CD4-positive, alpha-beta T cell treated with Interferon alpha-2 for 1 hour (primary cell): ENCODE measurements at places on chromosomes 2 and 18.
A peak's percentile ranks its signal among the peaks of the same experiment; 100 is the strongest.

- DNase-seq, result no peak
These were observed 26.8 kb upstream of the CABLES1 start for GRCh38 chr18:23108496-23108895.

DNA sequence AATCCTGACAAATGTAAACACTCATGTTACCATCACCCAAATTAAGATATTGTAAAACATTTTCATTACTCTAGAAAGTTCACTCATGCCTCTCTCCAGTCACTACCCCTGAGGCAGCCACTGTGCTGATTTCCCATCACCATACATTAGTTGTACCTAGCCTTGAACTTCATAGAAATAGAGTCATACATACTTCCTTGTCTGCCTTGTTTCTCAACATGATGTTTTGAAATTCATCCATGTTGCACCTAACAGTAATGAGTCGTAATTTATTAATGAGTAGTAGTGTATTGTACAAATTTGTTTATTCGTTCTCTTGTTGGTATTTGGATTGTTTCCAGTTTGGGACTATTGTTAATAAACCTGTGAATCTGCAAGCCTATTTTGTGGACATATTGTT lies 49.0 kb upstream of the TWSG1 start:
- DNase-seq, result no peak

- no peak for DNase-seq
These were observed 82.6 kb downstream of the C18orf54 start for GRCh38 chr18:54440292-54440691.

GRCh38 chr2:171098607-171099006 lies 62.1 kb downstream of the TLK1 start:
- DNase-seq, result no peak

DNA sequence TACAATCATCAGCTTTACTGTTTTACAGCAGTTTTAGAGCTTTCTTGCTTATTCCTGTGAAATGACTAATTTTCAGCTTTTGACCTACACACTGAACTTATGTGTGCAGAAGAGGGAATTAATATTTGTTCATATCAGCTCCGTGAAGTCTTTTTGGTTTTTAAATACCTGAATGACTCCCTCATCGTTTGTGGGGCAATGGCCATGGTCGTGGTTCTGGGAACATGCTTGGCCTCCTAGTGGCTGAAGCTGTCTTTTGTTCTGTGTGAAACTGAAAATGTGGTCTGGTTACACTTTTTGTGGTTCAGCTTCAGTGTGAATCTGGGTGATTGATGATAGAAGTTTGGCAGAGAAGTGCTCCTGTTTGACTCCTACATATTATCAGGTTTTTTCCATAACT lies 408.1 kb downstream of the THSD7B start:
- no peak for DNase-seq

DNA sequence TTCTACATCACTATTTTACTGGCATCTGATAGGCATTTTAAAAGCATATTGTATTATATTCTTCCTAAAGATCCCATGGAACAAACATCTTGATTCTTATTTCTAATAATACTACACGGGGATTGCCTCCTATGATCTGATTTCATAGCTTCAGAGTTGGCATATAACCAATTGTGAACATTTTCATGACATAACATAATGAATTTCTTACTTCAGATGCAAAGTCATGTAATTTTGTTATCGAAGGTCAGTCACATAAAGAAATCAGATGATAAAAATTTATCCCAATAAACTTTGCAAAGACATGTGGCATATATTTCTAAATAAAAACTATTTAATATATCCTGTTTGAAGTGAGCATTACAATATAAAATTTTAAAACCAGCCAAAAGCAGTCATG lies 93.3 kb downstream of the COL5A2 start:
- no peak for DNase-seq

DNA sequence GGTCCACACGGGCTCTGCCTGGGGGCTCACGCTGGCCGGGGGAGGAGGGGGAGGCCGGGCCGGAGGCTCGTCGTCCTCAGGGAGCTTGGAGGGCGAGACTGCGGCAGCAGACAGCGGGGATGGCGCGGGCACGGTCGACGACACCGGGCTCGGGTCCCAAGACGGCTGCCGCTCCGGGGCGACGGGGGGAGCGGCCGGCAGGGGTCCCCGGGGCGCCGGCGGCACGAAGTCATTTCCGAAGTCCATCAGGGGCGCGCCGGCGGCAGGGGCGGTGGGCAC lies 491 bp downstream of the RTN4 start:
- DNase-seq, result no peak

- no peak for DNase-seq
These were observed 78.2 kb downstream of the ARHGAP28 start for GRCh38 chr18:6807515-6808257.

GRCh38 chr2:30747206-30747605 lies 60.0 kb downstream of the CAPN13 start:
- no peak for DNase-seq

GRCh38 chr18:51621113-51621863 lies 423.8 kb upstream of the MEX3C start:
- DNase-seq, result no peak

GRCh38 chr2:240960309-240960970 lies 38.0 kb upstream of the SNED1 start:
- no peak for DNase-seq

- DNase-seq, result no peak
These were observed 45.0 kb downstream of the EMILIN2 start for GRCh38 chr18:2891526-2892431.

- no peak for DNase-seq
These were observed 104.8 kb downstream of the COLEC12 start for GRCh38 chr18:395456-396250.

DNA sequence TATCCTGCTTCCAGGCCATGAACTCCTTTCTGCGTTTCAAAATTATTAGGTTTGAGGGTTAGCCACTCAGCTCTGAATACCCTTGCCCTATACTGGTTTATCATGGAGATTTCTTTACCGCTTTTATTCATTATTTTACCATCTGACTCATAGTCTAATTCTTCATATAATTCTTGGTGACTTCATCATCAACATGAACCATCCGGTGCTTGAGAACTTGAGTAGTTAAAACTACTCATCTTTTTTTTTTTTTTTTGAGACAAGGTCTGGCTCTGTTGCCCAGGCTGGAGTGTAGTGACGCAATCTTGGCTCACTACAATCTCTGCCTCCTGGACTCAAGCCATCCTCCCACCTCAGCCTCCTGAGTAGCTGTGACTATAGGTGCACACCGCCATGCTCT lies 94.2 kb upstream of the LHCGR start:
- no peak for DNase-seq

DNA sequence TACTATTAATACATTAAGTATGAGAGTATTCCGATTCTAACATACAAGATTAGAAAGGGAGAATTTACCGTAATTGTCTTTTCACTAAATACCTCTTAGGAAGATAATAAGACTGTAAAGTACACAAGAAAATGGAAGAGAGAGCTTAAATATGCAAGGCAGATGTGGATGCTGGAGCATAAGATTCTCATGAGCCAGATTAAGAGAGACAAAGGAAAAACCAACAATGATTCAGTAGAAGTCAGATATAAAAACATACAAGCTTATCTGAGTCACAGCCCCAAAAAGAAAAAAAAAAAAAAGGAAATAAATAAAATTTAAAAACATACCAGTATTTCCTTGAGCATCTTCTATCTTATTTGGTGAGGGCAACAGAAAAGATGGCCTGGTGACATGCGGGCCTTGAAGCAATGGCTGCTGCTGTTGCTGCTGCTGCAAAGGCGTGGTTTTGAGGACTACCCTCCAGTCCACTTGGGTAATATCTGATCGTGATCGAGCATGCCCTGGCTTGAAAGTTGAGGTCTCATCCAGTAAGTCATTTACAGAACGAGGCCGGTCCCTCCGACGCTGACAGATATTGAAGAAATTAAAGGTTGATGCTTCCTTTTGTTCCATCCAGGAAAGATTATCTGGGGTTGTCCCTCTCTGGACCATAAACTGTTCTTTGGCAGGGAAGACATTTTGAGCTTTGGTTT lies 24.5 kb downstream of the PLEKHM3 start:
- DNase-seq, result no peak

DNA sequence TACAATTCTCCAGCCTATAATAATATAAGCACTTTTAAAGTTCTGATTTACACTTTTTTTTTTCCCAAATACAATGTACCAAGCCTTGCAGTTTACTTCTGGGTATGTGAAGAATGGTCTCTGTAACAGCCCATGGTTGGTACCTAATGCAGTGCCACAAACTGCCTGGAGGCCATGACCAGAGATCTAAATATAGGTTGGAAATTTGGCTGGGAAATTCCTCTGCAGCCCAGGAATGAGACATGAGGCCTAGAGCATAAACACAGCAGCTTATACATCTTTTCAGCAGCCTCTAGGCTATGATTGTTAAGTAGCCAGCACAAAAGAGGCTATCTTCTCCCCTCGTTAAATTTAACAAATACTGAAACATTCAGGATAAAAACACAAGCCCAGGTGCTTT lies 432.0 kb upstream of the FAM98A start:
- no peak for DNase-seq

DNA sequence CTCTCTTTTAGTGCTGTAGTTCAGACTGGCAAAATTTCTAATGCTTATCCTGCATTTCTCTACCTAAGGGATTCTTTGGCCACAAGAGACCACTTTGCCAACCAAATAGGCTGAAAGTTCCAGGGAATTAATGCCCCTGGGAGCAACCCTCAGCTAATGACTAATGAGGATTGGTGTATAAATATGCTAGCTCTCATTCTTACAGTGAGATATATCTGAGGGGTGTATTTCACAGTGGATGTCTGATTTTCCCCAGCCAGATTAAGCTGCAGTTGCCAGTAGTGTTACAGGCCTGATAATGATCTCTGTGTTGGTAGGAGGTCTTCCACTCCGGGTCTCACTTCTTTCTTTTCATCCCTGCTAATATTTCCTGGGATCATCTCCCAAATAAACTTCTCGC lies 90.4 kb downstream of the GULP1 start:
- DNase-seq, result no peak

DNA sequence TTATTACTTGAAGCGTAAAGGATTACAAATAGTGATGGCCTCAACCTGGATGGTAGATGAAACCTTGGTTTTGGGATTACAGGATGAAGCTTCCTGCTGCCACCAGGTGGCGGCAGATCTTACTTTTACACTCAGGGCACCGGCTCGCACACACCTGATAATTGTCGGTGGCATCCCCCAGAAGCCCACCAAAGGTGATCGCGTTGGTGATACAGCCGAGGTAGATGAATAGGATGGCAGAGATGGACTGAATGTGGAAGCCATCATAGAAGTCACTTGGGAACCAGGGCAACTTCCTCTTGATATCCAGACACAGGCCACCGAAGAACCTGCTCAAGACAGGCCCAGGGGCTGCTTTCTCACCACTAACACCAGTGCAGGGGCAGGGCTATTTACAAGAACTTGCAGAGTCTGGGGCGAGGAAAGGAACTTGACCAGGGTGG lies 51.8 kb downstream of the MTHFD2 start:
- DNase-seq, result peak; percentile 66

- DNase-seq, result peak; percentile 73
These were observed 1.2 kb downstream of the CFLAR start for GRCh38 chr2:201116959-201117734.

DNA sequence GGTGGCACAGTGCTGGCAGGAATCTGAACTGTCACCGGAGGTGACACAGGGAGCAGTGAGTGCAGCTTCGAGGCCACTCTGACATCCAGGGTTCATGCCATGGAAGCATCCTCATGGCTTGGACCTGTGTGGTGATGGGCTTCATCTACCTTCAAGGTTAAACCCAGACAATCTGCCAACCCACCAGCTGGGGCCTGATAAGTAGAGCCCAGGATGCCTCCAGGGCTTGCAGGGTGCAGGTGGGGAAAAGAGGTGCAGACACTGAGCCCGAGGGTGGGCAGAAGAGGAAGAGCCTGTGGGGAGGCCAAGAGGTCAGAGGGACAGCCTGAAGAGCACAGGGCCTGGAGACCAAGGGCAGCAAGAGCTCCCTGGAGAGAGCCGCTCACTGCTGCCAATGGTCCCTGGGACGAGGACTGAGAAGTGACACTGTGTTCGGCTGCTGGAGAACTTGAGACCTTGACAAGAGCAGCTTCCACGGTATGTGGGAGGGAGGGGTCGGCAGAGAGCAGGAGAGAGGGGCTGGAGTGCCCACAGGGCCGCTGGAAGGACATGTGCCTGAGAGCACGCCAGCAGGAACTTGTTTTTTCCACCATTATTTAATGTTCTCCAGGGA lies 8.1 kb upstream of the HES6 start:
- DNase-seq, result no peak

DNA sequence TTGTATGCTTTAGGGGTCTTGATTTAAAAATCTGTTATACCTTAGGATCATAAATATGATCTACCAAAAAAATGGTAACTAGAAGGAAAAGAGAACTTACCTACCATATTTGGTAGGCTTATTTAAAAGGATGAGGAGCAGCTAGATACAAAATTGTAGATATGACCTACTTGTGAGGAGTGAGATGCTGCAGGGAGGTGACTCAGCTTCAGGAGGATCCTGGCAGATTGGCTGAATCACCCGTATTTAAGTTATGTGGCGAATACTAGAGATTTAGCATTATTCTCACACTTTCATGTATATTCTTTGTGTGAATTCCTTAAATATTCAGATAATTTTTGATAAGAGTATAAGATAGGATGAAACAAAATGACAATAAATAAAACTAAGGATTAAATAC lies 657.3 kb upstream of the LINC00305 start:
- DNase-seq, result no peak

DNA sequence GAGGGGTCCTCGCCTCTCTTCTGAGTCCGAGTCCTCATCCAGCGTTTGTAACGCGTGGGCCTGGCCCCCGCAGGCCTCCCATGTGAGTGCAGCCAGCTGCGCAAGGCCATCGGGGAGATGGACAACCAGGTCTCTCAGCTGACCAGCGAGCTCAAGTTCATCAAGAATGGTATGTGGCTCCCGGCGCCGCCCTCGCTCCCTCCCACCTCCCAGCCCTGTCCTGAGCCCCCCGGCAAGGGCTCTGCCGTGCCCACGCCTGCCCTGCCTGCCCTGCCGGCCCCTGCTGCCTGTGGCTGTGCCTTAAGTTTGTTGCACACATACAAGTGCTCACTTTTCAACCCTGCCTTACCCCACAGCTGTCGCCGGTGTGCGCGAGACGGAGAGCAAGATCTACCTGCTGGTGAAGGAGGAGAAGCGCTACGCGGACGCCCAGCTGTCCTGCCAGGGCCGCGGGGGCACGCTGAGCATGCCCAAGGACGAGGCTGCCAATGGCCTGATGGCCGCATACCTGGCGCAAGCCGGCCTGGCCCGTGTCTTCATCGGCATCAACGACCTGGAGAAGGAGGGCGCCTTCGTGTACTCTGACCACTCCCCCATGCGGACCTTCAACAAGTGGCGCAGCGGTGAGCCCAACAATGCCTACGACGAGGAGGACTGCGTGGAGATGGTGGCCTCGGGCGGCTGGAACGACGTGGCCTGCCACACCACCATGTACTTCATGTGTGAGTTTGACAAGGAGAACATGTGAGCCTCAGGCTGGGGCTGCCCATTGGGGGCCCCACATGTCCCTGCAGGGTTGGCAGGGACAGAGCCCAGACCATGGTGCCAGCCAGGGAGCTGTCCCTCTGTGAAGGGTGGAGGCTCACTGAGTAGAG lies 14.4 kb upstream of the ALLC start:
- DNase-seq, result no peak

DNA sequence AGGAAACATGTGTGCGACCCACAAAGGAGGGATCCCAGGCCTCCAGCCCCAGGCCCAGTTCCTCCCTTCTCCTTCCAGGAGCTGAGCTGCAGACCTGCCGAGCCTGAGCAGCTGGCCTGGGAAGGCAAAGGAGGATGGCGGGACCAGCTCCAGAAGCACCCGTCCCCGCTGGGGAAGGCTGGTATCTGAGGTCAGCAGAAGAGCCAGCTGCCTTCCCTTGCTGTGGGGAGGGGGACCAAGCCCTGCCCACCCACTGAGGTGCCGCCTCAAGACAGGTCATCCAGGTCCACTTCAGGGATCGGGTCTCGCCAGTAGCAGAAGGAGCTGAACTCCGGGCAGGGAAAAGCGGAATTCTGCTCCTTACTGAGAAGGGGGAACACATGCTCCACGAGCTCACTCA lies 73.2 kb downstream of the EMILIN2 start:
- no peak for DNase-seq
